ENCODE measurements at places on chromosomes 2 and 18.

GRCh38 chr2:160267022-160267421 lies 67.0 kb upstream of the ITGB6 start:
- no peak for DNase-seq

DNA sequence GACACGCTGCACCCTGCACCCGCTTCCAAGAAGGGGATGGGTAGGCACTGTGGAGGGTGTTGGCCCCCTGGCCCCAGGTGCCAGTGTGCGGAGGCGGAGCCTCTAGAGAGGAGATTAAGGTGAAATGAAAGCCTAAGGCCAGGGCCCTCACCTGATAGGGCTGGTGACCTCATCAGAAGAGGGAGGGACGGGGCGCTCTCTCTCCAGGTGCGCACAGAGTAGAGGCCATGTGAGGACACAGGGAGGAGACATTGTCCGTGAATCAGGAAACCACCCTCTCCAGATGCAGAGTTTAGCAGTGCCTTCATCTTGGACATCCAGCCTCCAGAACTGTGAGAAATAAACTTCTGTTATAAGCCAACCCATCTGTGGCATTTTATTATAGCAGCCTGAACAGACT lies 62.3 kb downstream of the PSMG2 start:
- no peak for DNase-seq

DNA sequence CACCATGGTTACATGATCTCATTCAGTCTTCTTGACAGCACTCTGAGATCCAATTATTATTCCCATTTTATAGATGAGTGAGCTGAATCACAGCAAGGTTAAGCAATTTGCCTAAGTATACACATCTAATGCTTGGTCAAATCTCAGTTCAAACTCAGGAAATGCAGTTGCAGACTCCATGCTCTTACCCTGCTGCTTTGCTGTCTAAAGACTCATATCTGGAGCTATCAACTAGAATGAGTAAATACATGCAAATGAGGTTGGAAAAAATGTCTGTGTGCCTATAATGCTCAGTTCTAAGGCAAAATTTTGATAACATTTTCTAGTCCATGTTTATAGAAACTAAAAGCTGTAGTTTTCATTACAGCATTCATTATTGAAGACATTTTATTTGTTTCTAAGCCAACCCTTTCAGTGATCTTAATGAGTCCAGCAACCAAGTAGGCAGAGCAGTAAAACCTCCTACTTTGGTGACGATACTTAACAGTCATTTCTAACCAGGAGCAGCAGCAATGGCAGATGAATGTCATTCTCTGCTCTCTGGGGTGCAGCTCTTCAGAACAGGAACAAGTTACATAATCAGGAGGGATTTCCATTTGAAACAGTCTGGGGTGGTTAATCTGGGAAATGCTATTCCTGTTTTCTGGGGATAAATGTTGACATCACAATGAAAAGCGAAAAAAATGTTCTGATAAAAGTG lies 396.8 kb upstream of the UBE2E3 start:
- no peak for DNase-seq

GRCh38 chr2:65353927-65354326 lies 78.5 kb downstream of the SPRED2 start:
- DNase-seq, result no peak

- no peak for DNase-seq
These were observed 82.1 kb downstream of the CDC42EP3 start for GRCh38 chr2:37589298-37589697.

DNA sequence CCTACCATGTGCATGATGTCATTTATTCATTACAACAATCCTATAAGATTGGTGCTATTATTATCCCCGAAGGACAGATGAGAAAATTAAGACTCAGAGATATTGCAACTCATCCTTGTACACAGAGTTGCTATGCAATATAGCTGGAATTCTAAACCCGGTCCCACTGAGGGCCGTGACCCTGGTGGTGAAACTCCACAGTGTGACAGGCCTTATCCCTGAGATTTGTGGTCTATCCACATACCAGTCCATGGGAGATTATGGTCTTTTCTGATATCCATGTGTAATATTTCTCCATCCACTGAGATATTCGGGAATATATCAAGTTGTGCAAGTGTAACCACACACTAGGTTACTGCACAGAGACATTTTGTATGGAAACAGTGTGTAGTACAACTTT lies 305.2 kb downstream of the TXNL1 start:
- no peak for DNase-seq

- no peak for DNase-seq
These were observed 153.7 kb upstream of the SERTAD2 start for GRCh38 chr2:64807417-64807816.

DNA sequence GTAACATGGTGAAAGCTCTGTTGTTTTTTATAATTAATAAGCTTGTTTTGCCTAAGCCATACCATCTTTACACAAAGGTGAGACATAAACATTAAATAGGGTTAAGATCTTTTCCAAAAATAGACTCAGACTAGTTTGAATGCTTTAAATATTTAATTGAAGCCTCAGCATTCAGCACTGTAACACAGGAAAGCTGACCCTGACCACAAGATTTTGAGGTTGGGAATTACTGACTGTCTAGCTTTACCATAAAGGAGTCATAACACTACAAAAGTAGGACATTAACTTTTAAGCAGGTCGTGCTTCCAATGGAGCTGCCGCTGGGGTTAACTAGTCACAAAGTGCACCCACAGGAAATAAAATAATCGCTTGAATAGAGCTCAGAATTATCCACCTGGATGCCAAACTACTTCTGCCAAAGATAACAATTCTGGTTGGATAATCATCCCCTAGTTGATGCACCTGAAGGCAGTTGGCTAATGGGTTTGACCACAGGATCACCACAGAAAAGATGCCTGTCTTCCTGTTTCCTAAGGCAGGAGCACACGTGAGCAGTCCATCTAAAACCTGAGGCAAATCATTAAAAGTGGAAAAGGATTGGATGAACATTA lies 106.2 kb downstream of the COBLL1 start:
- DNase-seq, result no peak

DNA sequence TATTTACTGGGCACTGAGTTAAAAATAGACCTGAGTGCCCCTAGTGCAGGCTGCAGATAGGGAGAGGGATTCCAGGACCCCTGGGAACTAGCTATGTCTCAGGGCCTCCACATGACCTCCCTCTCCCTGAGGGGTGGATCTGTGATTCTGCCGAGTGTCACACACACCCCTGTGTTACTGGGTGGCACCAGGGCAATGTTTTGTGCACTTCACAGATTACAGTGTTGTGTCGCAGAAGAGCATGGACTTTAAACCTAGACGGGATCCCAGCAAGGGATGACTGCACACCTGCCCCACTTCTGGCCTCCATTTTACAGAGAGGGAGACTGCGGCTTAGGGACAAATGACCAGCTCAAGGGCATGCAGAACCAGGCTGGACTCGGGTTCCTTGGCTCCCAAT lies 65.6 kb downstream of the ZFP36L2 start:
- no peak for DNase-seq

All from T-helper 2 cell (primary cell).